Panc1 (cell line): ENCODE measurements at places on chromosomes 3 and 15. TPM values are rescaled to one million over a fixed set of nuclear protein-coding genes. Genes with fewer than 3 reads are reported as not detected.

GRCh38 chr3:164209363-164209762, 868.9 kb downstream of the SI start:
- no peak for DNase-seq

MOBP gene
- not detected for total RNA-seq

PLCD1 gene
- 1.8 TPM for total RNA-seq

GRCh38 chr3:24661175-24661584, 166.5 kb upstream of the THRB start:
- DNase-seq = no peak

- DNase-seq = no peak
Observed at GRCh38 chr15:56653787-56654186, 79.5 kb downstream of the ZNF280D start.
